Testis (tissue), 5 donors: ENCODE measurements at places on chromosomes 13 and 19.

DNA sequence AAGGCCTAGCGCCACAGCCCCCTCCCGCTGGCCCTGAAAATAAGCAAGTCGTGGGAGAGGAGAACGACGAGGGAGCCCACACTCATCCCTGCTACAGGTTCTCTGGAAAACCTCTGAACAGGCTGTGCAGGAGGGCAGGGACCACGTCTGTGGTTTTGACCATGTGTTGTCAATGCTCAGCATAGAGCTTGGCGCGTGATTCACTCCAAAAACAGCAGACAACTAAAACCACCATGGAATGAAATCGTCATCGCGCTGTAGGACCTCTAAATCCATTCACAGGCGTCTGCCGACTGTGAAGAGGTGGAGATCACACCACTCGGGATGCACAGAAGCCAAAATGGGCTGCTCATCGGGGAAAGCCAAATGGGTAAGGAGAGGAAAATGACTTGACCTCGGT is 121.3 kb downstream of the COL4A1 start:
- H3K36me3 ChIP-seq, result no peaks in the 10 kb centered on the region
- no peaks in the 10 kb centered on the region for H3K4me1 ChIP-seq
- H3K27me3 ChIP-seq, result no peaks in the 10 kb centered on the region
- H3K27ac ChIP-seq, result no peak overlapping the region
- no peak for DNase-seq
- H3K4me3 ChIP-seq, result no peak overlapping the region

DNA sequence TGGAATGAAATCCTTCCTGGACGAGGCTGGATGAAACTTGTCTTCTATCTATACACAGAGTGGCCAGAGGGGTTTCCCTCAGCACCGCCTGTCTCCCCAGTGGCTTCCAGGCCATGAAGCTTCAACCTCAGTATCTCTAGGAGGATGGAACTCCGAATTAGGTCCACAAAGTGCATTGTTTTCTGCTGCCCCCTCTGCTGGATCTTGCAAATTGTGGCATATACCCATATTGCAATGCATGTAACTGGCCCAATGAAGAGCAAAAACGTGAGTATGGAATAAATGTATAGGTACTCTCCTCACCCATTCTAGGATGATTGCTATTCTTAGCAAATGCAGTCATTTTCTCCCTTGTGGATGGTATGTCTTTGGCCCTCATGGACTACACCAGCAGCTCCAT is 14.7 kb upstream of the LILRB4 start:
- no peaks in the 10 kb centered on the region for H3K36me3 ChIP-seq
- no peak overlapping the region for H3K4me3 ChIP-seq
- no peaks in the 10 kb centered on the region for H3K4me1 ChIP-seq
- no peak overlapping the region for H3K27ac ChIP-seq
- DNase-seq, result no peak
- no peaks in the 10 kb centered on the region for H3K27me3 ChIP-seq

DNA sequence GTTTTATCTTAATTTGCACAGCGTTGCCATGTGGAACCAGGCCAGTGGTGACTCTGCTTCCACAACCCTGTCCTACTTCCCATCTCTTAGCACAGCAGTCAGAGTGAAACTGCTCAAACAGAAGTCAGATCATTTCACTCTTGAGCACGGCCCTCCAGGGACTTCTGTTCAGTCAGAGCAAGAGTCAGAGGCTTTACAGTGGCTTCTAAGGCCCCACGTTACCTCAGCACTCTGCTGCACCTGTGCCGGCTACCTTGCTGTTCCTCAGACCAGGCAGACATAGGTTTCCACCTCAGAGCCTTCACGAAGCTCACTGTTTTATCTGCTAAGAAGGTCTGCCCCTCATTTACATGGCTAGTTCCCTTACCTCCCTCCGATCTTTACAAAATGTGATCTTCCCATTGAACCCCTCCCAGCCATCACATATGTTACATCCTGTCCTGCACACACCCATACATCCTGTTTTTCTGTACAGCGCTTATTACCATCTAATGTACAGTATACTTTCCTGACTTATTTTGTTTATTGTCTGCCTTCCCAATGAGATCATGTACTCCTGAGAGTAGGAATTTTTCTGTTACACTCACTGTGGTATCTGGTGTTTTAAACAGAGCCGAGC is 41.6 kb downstream of the TM9SF2 start:
- H3K27me3 ChIP-seq, result no peaks in the 10 kb centered on the region
- peaks cover 3% of the 10 kb centered on the region for H3K4me1 ChIP-seq
- DNase-seq, result no peak
- no peak overlapping the region for H3K4me3 ChIP-seq

DNA sequence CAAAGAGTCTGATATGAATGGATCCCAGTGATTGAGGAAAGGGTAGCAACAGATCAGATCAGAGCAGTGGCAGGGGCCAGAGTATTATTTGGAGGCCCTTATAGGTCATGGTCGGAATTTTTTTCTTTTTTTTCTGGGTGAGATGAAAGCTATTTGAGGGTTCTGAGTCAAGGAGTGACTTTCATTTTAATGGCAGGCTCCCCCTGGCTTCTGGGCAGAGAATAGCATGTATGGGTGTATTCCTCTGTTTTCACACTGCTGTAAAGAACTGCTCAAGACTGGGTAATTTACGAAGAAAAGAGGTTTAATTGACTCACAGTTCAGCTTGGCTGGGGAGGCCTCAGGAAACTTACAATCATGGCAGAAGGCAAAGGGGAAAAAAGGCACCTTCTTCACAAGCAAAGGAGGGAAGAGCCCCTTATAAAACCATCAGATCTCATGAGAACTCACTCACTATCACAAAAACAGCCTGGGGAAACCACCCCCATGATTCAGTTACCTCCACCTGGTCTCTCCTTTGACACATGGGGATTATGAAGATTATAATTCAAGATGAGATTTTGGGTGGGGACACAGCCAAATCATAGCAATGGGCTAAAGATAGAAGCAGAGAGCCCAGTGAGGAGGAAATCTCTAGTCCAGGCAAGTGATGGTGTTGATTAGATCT is 3.0 kb upstream of the SLC6A16 start:
- no peaks in the 10 kb centered on the region for H3K4me1 ChIP-seq
- H3K36me3 ChIP-seq, result no peaks in the 10 kb centered on the region
- H3K4me3 ChIP-seq, result no peak overlapping the region
- DNase-seq, result no peak

DNA sequence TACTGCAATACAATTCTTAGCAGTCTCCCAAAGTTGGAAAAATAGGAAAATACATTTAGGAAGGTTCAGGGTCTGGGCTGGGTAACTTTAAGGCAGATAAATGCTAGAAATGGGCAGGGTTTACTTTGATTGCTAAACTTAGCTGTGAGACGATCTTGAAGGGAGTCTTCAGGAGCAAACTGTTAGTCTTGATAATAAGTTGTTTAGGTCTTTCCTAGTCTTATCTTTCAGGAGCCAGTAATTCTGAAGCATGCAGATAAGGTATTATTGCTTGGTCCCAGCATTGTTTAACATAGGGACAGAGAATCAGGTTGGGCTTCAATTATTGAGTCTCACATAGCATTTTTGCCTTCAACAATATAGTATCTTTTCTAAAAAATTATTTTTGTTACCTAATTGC is 262.4 kb upstream of the MIR17HG start:
- no peaks in the 10 kb centered on the region for H3K36me3 ChIP-seq
- no peaks in the 10 kb centered on the region for H3K4me1 ChIP-seq
- H3K4me3 ChIP-seq, result no peak overlapping the region
- no peak for DNase-seq
